ENCODE measurements at places on chromosomes 7 and 10.

GRCh38 chr7:117270371-117270770, 52.5 kb downstream of the WNT2 start:
- DNase-seq, result peak; percentile 85

DNA sequence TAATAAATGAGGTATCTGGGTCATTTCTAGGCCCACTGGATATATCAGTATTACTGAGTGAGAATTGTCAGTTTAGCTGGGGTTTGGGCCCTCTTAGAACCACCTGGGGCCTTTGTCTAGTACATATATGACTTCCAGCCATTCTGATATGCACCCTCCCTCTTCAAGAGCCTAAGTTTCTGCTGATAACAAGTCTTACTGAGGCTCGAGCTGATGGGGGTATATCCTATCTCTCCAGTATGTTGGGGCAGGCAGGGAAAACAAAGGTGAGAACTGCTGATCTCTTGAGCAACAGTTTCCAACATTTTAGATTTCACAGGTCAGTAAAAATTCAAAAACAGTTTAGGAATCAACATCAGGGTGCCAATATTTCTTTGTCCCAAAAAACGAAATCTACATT, 10.8 kb upstream of the ZNRF2 start:
- DNase-seq, result no peak

DNA sequence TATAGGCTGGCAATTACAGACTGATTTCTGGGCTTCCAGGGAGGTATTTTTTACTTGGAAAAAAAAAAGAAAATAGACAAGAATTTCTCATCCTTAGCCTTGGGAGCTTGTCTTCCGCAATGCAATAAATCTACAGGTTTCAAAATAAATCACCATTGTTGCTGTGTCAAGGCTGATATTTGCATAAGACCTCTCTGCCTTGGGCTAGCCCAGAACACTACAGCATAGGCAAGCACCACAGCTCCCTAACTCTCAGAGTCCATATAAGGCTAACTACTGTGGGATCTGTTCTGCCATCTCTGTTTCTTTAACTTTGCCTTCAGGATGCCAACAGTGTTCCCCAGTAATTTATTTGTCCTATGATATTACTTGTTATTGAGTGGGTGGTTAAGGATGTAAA, 64.4 kb downstream of the ZWINT start:
- no peak for DNase-seq

- no peak for DNase-seq
These were observed 185.4 kb downstream of the SEC23IP start for GRCh38 chr10:120077707-120078492.
